ENCODE measurements at places on chromosomes 16 and 17. TPM values are rescaled to one million over a fixed set of nuclear protein-coding genes. Genes with fewer than 3 reads are reported as not detected.

DNA sequence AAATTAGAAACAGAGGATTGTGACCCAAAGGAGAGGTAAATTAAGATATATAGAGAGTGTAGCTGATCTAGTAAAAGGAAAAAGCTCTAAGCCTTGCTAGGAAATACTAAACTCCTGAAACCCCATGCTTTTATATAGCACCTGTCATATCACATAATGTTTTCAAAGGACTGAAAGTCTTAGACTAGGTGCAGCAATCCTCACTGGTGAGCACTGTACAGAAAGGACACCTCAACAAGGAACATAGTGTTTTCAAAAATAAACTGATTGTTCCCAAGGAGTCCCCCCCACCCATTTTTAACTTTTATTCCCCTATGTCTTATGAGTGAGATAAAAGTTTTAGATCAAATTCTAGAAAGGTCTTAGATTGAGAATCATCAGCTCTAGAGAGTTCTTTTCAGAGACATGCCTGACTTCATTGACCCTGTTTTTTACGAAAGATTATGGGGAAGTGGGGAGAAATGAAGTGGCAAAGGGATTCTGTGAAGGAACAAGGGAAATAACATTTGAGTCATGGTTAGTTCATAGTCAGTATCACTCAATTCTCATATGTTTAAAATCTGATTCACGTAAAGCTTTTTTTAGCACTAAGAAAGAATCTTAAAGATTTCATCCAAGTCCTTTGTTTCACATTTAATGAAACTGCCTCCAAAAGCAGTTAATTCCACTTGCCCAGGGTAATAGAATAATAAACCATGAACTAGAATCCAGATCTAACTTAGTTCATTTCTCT, 166.4 kb downstream of the CYB561 start:
- peak; percentile 81 for DNase-seq

DNA sequence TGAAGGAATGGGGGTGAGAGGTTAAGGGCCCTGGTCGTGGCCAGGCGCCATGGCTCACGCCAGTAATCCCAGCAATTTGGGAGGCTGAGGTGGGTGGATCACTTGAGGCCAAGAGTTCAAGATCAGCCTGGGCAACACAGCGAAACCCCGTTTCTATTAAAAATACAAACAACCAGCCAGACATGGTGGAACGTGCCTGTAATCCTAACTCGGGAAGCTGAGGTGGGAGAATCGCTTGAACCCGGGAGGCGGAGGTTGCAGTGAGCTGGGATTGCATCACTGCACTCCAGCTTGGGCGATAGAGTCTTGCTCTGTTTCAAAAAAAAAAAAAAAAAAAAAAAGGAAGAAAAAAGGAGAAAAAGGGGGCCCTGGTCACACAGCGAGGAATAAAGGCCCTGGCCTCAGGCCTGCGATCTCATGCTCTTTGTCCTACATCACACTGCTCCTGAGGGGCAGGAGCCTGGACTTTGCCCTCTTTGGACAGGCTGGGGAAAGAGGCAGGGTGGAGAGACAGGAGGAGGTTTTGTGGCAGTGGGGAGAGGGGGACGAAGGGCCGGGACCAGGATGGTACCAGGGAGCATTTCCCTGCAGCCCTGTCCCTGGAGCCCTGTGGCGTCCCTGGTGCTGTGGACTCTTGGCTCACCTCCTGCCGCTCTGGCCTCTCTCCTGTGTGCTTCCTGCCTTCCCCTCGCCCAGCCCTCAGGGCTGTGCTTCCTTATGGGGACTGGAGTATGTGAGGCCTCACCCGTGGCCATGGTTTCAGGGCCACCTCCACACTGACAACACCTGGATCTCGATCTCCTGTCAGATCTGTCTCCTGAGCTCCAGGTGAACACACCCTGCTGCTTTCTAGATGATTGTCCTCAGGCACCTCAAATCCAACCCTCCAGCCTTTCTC, 19.7 kb upstream of the SLC25A19 start:
- DNase-seq, result no peak

Gene SOX15
- 0.50 TPM for total RNA-seq

- peak; percentile 9 for DNase-seq
Observed at GRCh38 chr16:70402916-70403659, 35.8 kb downstream of the ST3GAL2 start.

Gene NUFIP2
- 33.2 TPM for total RNA-seq

DNA sequence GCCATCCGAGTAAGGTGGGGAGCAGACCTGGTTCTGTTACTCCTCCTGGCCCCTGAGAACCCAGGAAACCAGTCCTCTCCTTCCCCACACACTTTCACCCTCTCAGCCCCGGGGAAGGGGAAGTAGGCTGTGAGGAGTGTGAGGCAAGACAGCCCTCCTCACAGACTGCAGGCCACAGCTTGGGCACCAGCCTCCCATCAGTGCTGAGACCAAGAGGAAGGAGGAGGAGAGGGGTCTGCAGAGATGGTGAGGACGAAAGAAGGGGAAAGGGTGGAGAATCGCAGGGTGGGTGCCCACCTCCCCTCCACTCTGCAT, 7.0 kb downstream of the G6PC3 start:
- DNase-seq, result no peak

GRCh38 chr17:78164748-78165607, 3.4 kb upstream of the SYNGR2 start:
- no peak for DNase-seq

DNA sequence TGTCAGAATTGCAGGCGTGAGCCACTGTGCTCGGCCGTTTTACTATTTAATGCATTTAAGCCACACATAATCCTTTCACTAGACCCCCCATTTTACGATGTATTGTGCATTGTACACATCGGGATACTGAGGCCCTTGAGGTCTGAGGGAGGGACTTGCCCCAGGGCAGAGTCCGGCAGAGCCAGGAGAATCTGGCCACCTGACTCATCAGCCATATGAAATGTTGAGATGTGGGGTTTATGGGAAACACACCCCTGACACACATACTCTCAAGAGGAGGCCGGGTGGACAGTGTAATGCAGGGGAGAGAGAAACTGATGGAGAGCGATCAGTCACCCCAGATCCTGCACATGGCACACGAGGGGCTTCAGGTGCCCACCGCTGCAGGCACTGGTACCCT, 196.6 kb downstream of the ZNF423 start:
- no peak for DNase-seq

Gene GCGR
- total RNA-seq, result not detected

Gene TBC1D3K
- total RNA-seq, result not detected

DNA sequence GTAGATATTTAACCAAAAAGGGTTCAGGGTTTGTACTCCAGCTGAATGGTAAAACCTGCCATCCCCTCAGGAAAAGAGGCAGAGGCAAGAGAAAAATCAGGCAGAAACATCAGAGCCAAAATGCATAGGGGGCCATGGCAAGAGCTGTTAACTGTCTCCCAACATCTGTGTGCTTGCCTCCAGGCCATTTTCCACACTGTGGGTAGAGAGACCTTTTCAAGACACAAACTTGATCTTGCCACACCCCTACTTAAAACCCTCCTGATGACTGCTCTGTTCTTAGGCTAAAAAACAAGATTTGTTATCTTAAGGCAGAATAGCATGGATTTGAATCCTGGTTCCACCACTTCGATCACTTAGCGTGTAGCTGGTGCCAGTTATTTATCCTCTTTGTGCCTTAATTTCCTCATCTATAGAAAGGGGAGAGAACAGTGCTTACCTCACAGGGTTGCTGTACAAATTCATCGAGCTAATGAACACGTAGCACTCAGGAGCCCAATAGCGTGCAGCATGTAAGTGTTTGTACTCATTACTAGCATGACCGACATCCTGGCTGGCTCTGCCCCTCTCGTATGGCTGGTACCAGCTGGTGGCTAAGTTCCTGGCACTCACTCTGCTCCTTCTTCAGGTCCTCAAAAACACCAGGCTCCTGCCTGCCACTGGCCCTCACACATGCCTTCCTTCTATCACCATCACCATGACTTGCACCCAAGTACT, 25.8 kb downstream of the STAT3 start:
- no peak for DNase-seq

Gene SLFN12L
- 0.17 TPM for total RNA-seq

GRCh38 chr17:15884731-15885130, 60.2 kb upstream of the ADORA2B start:
- DNase-seq, result peak; percentile 79

DNA sequence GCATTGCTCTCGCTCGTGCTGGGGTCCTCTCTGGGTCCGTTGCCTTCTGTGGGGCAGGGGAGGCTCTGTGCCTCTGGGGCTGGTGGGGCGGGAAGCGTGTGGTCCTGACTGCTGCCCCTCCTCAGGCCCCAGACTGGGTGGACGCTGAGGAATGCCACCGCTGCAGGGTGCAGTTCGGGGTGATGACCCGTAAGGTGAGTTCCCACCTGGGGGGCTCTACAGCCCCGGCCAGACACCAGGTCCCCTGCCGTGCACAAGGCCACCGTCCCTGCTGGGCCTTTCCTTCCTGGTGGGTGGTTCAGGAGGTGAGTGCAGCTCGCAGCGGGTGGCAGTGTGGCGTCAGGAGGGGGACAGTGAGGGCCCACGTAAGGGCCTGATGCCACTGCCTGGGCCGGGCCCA, 6.7 kb downstream of the HGS start:
- no peak for DNase-seq

Gene C17orf113
- total RNA-seq, result 0.26 TPM

GRCh38 chr16:4338712-4339299, 12.3 kb downstream of the PAM16 start:
- no peak for DNase-seq

Gene SRCIN1
- total RNA-seq, result not detected

GRCh38 chr17:81119223-81120148, 45.8 kb upstream of the PVALEF start:
- peak; percentile 96 for DNase-seq

Gene TPSB2
- total RNA-seq, result not detected

Gene MFAP4
- 137 TPM for total RNA-seq

Gene KRT15
- total RNA-seq, result not detected

Gene SOCS1
- 21.1 TPM for total RNA-seq

DNA sequence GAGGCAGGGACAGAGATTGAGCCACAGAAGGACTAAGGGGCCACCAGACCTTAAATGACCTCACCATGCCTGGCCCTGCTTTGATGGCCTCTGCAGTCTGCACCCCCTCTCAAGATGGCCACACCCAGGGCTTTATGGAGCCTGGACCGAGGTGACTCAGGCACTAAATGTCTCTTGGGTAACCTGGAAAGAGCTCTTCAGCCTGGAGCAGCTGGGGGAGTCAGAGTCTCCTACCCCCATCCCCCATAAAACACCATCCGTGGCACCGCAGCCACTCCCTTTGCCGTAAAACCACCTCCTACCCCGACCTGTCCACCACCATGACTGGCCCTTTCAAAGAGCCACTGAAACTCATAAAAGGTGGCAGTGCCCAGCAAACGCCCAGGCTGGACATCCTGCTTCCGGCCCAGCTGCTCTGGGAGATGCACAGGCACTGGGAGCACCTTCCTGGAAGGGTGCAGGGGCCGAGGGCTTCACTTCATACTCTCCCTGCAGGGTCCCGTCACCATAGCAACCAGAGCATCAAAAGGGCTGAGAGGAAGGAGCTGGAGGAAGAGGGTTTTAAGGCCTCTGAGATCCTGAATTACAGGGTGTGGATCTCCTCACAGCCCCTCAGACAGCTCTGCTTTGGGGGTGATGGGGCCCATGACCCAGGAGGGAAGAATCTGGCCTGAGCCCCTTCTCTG, 22.3 kb downstream of the FOXN1 start:
- no peak for DNase-seq

GRCh38 chr17:52546990-52547389, 388.5 kb upstream of the CA10 start:
- DNase-seq, result no peak

Gene VTN
- total RNA-seq, result 0.51 TPM

GRCh38 chr16:12881182-12881581, 20.2 kb upstream of the SHISA9 start:
- no peak for DNase-seq

DNA sequence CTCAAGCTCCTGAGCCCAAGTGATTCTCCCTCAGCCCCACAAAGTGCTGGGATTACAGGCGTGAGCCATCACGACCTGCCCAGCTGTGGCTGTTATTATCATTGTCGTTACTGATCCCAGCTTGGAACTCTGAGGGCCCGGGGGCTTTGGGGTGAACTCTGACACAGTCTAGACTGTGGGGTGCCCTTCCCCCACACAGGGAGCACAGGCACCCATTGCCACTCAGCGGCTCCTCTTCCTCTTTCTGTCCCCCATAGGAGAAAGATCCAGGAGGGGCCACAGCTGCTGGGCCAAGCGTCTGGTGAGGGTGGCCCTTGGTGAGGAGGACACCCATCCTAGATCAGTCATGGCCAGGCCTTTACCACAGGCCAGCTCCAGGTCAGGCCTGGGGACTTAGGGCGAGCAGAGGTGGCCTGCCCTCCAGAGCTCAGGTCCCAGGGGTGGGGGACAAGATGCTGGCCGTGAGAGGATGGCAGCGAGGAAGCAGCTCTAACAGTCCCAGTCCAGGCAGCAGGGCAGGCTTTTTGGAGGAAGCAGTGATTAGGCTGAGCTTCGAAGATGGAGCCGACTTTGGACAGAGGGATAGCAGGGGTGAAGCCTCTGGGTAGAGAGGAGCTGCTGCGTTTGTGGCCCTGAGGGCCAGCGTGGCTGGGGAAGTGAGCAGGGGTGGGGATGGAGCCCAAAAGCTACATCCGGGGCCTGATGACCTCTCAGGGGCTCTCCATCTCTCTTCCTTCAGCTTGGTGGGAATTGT, 24.7 kb downstream of the TMEM235 start:
- DNase-seq, result no peak

DNA sequence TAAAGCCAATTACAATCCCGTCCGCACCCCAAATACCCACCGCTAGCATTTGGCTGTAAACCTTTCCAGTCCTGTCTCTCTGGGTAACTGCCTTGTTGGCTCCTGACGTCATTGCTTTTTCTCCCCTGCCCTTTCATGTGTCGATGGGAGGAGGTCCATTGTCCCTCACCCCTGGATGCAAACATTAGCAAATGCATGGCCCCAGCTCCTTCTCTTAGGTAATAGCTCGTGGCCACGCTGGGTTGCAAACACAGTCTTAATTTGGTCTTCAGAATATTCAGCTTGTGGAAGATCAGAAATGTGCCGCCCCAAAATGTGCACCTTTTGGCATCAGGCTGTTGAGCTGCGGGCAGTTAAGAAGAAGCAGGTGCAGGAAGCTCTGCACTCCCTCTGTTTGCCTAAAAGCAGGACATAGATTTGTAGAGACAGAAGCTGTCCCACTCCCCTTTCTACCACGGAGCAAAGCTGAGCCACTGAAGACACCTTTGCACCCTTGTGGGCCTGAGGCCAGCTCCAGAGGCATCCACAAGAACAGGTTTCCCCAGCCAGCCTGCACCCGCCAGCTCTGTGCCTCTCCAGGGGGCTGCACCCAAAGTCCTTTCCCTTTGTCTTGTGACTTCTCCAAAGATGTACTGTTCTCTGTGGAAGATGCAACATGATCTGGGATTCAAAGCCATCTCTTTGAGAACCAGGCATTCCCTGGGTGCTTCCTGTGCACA, 127.3 kb downstream of the MGAT5B start:
- DNase-seq, result no peak
